ENCODE measurements at places on chromosomes 3 and 15.
A peak's percentile ranks its signal among the peaks of the same experiment; 100 is the strongest.

GRCh38 chr3:135558150-135558783 lies 407.3 kb upstream of the PPP2R3A start:
- no peak for DNase-seq

DNA sequence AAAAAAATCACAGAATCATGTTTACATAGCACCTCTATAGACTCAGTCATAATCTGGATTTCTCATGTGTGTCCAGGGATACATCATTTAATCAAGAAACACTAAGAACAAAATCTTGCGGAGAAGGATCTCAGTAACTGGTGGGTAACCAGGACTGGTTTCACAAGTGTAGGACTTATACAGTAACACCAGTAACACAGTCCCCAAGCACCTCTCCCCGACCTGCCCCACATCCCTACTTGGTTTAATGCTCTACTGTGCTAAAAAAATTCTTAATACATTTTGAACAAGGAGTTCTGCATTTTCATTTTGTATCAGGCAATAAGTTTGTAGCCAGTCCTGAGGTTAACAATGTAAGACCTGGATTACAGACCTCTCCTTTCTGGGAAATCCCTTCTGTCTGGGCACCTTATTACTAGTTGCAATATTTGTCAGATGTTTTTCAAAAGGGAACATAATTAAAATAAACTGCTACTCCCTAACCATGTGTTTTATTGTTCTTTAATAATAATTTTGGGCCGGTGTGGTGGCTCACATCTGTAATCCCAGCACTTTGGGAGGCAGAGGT lies 57.6 kb upstream of the BBX start:
- DNase-seq: no peak

GRCh38 chr3:191762323-191762960 lies 301.5 kb downstream of the PYDC2 start:
- no peak for DNase-seq

DNA sequence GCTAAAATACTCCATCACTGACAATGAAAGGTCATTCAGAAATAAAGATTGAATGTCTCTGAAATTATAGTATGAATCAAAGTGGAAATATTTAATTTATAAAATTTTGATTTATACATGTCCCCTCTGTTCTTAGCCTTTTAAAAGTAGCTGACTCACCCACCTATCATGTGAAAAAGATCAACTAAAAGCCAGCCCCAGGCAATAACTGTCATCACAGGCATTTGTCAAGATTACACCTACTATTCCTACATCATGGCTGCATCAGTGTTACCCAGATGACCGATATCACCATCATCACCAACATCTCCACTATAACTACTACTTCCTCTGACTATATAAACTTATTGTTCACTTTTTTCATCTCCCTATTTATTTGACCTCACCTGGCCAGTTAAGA lies 14.3 kb upstream of the PIK3R4 start:
- no peak for DNase-seq

DNA sequence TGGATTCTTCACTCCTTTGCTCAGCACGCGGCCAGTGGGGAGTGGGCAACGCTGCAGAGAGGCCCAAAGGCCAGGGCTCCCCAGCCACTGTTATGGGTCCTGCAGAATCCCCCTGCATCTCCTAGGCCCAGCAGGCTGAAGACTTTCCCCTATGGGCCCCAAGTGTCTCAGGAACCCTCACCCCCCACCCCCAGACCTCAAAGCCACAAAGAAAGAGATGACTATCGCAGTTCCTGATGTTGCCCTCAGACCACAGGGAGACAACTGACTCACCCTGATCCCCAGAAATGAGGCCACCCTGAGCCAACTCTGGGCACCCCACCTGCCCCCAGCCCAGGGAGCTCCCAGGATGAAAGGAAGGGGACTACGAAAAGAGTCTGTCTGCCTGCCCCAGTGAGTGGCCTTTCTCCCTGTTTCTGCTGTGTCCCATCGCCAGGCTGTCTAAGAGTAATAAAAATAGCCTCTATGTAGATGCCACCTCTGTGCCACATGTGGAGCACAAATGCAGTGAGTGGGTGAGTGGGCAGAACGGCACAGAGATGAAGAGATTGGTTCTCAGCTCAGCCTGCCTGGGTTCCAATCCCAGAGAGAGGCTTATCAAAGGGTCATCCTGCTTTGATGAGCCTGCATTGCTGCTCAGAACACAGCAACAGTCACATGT lies 283.0 kb downstream of the UACA start:
- DNase-seq: peak; percentile 20

DNA sequence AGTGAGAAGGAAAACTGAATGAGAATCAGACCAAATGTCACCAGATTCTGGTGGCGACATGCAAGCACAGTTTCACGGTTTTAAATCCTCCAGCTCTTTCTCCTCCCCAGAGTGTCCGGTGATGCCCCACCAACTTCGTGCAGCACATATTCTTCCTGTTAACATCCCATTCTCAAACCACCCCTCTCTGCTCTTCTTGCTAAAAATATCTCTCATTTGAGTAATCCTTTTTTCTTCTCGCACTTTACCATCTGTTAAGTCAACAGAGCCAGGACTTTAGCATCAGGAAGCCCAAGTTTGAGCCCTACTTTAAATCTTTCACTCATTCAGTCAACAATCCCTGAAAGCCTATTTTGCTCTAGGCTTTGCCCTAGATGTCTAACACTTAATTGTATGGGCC lies 68.2 kb upstream of the VGLL4 start:
- DNase-seq: no peak

DNA sequence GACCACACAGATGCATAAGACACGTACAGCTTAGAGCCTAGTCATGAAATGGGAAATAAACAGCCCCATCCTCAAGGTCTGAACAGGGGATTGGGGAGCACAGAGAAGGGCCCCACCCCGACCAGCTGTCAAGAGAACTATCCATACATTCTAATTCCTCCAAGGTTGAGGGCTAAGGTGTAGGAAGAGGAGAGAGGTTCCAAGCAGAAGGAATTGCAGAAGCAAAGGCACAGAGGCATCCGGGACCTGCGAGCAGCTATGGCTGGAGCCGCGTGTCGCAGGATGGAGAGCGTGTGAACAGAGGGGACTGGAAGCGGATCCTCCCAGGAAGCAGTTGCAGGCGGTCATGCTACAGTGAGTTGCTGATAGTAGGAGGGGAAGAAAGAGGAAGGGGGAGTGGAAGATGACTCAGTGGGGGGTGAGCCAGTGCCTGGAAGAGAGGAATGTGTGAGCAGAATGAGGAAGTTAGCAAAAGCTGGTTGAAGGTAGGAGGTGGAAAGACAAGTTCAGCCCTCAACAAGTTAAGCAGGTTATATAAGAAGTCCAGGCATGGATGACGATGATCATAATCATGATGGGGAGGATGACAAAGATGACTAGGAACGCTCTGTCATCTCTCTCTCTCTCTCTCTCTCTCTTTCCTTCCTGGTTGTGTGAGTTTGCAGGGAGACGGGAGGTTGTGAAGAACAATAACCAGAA lies 89.7 kb downstream of the LIPC start:
- DNase-seq: no peak

GRCh38 chr15:97473627-97474026 lies 486.9 kb upstream of the ARRDC4 start:
- DNase-seq: no peak

GRCh38 chr3:138796761-138797160 lies 38.0 kb downstream of the PIK3CB start:
- no peak for DNase-seq

GRCh38 chr3:194688200-194688740 lies 2.6 kb downstream of the FAM43A start:
- peak; percentile 46 for DNase-seq

- no peak for DNase-seq
Measured at GRCh38 chr3:13507247-13507569, 27.1 kb downstream of the HDAC11 start.

DNA sequence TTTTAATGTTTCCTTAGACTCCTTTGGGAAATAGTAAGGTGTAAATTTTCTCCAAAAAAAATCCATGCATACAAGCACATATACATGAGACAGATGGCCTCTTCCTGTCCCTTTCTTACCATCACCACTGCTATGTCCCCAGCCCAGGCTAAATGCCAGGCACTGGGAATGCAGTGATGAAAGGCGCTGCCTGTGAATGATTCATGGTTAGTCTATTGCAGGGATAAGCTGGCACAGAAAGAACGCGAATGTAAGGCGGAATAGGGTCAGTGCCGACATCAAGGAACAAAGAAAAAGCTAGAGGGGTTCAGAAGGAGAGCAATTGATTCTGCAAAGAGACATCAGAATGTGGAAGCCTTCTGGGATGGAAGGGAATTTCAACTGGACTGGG lies 36.2 kb upstream of the CFAP161 start:
- no peak for DNase-seq

GRCh38 chr3:109071350-109072142 lies 46.4 kb downstream of the MORC1 start:
- DNase-seq: no peak

GRCh38 chr3:23760325-23760724 lies 45.4 kb upstream of the UBE2E1 start:
- no peak for DNase-seq

DNA sequence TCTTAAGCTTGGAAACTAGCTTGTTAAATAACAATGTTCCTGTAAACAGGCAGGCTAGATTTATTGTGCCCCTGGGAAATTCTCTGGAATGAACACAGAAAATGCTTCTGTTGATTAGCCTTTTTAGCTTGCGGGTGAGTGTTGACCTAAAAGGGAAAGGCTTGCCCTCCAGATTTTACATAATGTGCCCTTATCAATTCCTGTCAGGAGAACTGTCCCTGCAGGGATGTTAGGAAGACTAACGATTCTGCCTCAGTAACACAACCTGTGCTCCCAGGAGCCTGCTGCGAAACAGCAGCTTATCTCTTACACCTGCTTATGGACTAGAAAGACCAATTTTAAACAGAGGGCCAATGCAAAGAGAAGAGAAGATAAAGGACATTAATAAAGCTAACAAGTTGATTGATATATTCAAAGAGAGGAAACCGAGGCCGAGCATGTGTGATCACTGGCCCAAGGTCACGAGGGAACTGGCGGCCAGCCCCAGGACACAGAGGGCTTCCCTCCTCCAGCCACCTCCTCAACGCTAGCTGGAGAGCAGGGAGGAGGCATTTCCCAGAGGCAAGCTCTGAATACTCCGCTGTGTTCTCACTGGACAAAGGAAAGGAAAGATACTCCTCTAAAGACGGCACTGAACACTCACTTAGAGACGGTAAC lies 48.4 kb upstream of the TJP1 start:
- no peak for DNase-seq

DNA sequence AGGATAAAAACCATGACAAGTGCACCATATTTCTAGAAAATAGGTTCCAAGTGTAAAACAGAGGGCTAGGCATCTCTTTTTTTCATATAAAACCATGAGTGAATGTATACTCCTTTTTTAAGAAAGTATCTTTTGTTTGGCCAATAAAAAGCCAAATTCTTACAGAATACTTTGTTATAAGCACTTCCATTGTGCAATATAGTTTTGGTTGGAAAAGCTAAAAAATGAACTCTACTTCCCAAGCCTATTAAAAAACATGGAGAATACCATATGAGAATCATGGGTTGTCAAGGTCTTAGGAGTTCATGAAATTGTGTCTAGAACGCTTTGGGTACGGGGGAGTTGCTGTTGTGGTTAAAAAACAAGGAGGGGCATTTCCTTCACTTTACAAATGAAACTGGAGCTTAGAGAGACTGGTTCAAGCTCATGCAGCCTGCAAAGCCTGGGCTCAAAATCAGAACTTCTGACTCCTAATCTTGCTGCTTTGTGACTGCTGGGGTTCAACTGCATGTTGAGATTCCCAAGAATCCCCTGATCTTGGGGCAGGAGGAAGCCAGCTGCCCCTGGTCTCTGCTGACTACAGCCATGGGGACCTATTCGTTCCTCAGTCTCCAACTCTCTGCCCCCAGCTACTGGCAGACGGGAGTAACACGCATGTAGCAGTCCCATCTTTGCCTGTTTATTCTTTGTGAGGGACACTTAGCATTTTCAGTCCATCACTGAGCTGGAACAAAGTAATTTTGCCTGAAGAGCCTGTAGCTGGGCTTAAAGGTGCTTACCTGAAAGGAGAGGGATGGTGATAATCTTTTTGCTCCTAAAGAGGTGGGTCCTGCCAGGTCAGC lies 229.1 kb downstream of the CHST2 start:
- DNase-seq: no peak

GRCh38 chr15:33547876-33548275 lies 237.1 kb downstream of the RYR3 start:
- DNase-seq: no peak

- DNase-seq: no peak
Measured at GRCh38 chr15:88498996-88499395, 31.5 kb downstream of the MRPS11 start.

DNA sequence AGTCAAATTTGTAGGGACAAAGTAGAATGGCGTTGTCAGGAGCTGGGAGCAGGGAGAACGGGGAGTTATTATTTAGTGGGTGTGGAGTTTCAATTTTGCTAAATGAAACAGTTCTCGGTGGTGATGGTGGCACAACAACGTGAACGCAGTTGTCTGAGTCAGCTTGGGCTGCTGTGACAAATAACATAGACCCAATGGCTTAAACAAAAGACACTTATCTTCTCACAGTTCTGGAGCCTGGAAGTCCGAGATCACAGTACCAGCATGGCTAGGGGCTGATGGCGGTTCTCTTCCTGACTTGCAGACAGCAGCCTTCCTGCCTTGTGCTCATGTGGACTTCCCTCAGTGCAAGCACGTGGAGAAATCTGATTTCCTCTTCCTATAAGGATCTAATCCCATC lies 90.2 kb downstream of the CHSY1 start:
- DNase-seq: no peak

- DNase-seq: no peak
Measured at GRCh38 chr3:169387751-169388696, 275.5 kb downstream of the MECOM start.

- DNase-seq: no peak
Measured at GRCh38 chr15:60972301-60972700, 256.8 kb downstream of the RORA start.

DNA sequence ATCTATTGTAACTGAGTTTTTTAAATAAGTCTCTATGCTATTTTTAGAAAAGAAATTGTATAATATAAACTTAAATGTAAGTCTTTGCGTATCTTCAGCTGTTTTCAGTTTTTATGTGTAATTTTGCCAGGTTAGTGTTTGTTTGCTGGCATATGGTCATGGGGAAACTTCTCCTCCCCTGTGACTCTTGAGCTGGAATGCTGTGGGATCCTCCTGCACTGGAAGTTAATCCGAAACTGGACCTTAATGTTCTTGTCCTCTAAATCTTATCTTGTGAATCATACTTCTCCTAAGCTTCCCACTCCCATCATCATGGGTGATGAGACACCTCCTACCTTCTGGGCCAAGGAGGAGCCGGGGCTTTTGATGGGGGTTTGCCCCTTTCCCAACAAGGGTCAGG lies 52.4 kb upstream of the CHST2 start:
- DNase-seq: no peak

DNA sequence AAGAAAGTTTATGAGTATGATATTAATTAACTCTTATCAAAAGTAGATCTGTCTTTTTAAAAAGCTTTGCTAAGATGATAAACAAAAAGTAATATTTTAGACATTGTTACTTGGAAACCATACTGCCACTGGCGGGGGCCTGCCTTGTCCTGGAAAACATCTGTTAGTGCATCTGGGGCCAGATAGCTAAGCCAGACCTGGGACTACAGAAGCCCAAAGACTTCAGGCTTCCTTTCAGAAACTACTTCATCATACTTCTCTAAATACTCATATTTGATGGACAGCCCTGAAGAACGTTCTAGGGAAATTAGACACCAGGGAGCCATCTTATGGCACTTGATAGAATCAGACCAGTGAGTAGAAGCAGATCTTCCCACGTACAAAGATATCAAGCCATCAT lies 795.4 kb upstream of the SEMA6D start:
- no peak for DNase-seq
